ENCODE measurements at places on chromosomes 11 and 22.

DNA sequence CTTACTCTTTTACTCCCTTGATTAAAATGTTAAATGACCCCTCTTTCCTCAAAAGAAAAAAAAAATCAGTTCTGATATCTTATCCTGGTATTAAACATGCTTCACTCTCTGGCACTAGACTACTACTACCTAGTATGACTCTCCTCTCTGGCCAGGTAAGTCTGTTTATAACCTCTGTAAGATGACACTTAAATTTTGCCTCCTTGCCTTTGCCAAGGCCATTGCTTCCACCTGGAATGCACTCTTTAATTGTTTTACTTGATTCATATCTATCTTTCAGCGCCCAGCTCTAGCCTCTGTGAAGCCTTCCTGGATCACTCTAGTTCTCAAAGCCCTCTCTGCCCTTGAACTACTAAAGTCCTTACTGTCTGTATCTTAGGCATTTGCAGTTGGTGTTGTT lies 170.4 kb downstream of the ETS1 start:
- no peak for DNase-seq

GRCh38 chr11:80107415-80107814 lies 666.6 kb upstream of the TENM4 start:
- DNase-seq = no peak

GRCh38 chr11:91404344-91404743 lies 820.3 kb upstream of the FAT3 start:
- no peak for DNase-seq

- DNase-seq = peak; percentile 70
Observed at GRCh38 chr22:37427135-37427710, at the start of gene ELFN2. TSS of gene ELFN2 (minus strand) at chr22:37427479. CDS start at chr22:37375534, 51,945 bp downstream.

DNA sequence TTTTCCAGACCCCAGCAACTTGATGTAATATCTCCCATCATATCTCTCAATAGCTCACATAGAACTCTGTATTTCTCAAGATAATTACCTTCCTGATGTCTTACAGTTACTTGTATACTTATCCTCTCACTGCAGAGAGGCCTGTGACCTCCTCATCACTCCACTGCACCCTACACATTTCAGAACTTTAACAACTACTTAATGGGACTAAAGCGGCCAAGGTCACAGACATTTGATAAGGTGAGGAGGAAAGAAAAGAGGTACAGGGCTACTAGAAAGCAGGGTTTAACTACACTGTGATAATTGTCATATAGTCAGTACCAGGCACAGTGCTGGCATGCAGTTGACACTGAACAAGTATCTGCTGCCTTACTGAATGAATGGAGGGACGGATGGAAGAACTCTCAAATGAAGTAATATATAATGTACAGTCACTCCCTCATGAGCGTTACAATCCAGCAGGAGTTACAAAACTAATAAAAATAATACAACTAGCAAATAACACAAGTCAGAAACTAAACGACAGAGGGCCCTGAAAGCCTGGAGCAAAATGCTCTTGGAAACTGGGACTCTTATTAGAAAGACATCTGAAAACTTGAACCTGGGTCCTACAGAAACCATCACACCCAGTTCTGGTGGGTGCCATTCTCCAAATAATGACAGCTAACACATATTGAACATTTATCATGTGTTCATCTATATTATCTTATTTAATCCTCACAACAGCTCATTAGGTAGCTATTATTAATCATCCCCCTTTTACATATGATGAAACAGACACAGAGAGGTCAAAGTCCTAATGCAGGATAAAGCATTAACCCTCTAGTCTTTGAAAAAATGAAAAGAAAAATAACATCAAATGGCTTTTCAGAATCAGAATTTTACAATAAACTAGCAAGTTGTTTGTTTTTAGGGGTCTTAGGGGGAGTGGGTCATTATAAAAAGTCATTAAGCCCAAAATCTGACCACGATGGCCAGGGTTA lies 14.3 kb downstream of the PI4KA start:
- DNase-seq = no peak

- no peak for DNase-seq
Observed at GRCh38 chr11:38272376-38272775, 1674.3 kb upstream of the RAG2 start.

DNA sequence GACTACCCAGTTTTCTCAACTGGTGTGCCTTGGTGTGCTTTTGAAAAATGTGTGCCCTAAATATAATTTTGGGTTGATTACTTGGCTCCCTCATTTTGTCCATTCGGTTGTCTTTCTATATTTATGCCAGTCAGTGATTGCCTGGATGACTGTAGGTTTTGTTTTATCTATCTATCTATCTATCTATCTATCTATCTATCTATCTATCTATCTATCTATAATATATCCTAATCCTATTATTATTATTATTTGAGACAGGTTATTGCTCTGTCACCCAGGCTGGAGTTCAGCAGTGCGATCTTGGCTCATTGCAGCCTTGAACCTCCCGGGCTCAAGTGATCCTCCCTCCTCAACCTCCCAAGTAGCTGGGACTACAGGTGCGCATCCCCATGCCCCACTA lies 111.4 kb upstream of the GRK3 start:
- no peak for DNase-seq

DNA sequence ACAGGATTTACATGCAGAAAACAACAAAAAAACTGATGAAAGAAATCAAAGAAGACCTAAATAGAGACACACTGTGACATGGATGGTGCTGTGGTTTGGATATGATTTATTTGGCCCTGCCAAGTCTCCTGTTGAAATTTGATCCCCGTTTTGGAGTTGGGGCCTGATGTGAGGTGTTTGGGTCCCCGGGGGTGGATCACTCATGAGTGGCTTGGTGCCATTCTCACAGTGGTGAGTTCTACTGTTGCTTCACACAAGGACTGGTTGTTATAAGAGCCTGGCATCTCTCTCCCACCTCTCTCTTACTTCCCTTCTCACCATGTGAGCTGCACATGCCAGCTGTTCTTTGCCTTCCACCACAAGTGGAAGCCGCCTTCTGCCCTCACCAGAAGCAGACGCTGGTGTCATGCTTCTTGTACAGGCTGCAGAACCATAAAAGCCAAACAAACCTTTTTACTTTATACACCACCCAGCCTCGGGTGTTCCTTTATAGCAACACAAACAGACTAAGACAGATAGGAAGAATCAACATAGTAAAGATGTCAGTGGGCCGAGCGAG lies 7.8 kb upstream of the RTL6 start:
- no peak for DNase-seq

DNA sequence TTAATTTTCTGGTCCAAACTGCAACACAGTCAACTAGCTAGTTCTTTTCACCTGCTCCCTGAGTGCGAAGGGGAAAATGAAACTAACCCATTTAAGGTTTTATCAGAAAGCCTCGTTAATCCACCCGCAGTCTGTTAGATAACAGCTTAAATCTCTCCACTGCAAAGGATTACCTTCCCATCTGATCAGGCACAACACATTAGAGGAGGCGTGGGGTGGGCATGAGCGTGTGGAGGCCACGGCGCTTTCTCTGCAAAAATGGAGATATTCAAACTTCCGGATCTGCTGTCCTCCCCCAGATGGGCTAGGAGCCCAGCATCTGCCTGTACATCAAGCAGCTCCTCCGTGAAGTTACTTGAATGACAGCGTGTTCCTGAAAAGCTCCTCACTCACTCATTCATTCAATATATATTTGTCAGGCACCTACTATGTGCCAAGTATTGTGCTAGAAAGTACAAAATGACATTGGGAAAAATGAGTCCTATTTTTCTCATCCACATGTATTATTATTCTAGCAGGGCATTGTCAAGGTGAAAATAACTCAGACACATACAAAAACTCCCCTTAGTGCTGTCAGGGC lies 13.5 kb upstream of the ANKK1 start:
- no peak for DNase-seq

DNA sequence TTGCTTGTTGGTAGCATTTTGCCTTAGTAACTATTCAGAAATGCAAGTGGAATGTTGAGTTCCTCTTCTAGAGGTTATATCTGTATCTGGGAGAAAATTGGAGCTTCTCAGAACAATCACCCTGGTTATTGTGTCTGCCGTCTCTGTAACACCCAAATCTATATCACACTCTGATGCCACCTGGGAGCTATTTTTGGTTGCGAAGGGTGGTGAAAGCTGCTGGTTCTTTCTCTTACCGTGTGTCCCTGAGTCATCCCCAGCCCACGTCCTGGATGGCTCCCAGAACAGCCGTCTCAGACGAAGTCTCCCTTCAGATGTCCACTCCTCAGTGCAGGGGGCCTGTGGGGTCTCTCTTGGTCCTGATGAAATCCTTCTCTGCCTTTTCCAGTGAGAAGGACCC lies 83.5 kb downstream of the C22orf31 start:
- peak; percentile 71 for DNase-seq

DNA sequence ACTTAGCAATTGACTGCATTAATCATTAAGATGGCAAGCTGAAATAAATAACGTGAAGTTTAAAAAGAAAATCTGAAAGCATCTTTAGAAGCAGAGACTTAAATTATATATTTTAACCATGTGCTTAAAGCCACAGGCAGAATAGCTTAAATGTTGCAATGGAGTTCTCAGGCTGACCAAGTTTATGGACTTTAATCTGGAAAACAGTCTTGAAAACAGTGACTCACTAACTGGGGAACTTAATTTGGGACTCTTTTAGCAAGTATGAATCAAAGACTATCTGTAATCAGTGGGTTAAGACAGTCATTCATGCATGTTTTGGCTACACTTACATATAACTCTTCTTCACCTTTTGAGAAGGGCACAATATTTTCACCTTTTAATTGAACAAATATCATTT lies 12.6 kb upstream of the GLYATL1 start:
- DNase-seq = peak; percentile 51

- peak; percentile 89 for DNase-seq
Observed at GRCh38 chr11:125517116-125517770, 21.2 kb upstream of the FEZ1 start.

GRCh38 chr11:80815752-80816453 lies 1375.1 kb upstream of the TENM4 start:
- peak; percentile 3 for DNase-seq

DNA sequence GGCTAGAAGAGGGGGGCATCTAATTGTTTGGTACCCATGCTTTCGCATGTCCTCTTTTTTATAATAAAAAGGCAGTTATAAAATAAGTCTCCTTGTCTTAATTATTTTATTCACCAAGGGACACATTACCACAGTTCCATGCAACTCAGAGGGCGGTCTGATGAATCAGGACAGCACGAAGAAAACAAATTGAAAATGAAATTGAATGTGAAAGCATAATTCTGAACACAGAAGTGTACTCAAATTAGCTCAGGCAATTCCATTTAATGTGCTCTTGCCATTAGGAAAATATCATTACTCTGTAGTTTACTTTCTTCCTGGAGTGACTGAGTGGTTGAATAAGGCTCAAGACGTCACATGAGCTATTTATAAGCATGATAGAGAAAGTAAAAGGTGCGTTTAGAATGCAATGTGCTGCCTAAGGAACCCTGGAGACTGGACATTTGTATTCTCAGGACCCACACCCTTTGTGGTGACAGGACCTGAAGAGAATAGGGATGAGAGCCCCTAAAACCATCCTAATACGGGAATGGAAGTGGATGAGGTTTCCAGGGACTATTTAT lies 59.6 kb downstream of the MTNR1B start:
- DNase-seq = no peak

DNA sequence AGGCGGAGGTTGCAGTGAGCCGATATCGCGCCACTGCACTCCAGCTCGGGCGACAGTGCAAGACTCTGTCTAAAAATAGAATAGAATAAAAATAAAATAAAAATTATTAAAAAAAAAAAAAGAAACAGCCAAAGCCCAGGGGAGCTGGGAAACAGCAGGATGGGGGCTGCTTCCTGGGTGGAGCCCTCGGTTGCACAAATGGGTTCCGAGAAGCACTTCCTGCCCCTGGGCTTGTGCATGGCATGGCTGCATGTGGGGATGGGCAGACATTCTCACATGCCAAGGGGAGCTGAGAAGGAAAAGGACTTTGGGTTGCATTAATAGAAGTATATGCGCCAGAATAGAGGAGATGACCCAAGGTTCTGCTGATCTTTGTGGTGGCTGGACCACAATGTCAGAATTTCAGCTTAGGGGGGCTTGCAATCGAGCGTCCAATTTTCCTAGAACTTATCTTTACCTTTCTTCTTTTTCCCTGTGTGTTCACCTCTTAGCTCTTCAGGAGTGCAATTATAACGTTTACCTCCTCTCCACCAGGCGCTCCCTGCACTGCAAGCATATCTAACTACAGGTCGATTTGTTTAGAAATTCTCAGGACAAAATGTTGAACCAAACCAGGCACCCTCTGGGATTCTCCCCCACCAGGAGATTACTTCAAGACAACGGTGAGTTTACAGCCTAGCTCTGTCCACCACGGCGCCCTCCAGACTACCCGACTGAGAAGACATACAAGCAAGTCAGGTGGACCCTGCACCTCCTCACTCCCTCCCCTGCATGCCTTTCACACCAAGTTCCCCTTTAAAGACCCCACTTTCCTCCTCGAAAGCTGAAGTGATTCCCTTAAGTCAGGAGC lies 53.2 kb downstream of the SHISAL1 start:
- no peak for DNase-seq

- DNase-seq = no peak
Observed at GRCh38 chr11:116702772-116703385, 69.9 kb downstream of the BUD13 start.

- DNase-seq = no peak
Observed at GRCh38 chr22:30211124-30211820, 35.3 kb downstream of the LIF start.

- peak; percentile 67 for DNase-seq
Observed at GRCh38 chr11:100769165-100769564, 82.1 kb downstream of the ARHGAP42 start.

DNA sequence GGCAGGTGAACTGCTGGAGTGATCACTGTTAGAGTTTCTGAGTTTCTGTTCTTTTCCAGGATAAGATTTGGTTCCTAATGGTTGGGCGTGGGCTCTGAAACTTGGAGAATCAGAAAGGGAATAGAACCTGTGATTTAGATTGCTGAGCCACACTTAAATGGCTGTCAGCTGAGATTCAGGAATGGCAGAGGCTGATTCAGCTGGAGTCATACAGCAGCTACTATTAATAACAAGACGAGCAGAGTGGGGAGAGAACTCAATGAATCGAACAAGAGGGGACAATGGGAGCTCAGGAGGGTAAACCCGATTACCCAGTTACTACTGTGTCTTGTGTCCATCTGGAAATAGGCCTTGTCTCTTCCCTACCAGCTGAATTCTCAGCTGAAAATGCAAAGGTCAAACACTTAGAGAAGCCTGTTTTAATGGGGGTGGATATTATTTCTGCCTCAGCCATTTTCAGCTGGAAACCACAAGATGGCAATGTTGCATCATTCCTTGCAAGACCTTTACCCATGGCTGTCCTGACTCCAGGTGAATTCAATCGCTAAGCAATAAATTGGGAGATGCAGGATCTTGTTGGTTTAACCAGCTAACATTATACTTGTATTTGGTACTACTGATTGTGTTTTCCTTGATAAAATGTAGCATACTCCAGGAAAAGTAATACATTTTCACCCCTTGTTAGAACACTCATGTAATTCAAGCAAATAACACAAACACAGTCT lies 104.5 kb upstream of the RAG2 start:
- peak; percentile 75 for DNase-seq

DNA sequence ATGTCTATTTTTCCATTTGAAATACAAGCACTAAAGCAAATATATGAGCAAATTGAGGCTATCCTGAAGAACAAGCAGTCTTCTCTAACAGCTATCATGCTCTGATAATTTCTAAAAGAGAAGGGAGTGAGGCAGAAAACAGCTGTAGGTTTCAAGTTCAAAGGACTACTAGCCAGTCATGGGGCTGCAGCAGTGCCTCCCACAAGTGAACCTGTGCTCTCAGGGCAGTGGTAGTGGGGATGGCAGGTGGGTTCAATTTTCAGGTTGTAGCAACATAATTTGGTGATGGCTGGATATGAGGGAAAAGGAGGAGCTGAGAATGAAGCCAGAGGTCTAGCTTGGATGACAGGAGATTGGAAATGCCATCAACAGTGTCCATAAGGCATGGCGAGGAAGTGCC lies 93.5 kb upstream of the ARHGAP20 start:
- DNase-seq = no peak

- no peak for DNase-seq
Observed at GRCh38 chr11:75705541-75705940, 12.1 kb upstream of the MOGAT2 start.

Data from astrocyte of the hippocampus (primary cell).